ENCODE measurements at places on chromosomes 11 and 22. TPM values are rescaled to one million over a fixed set of nuclear protein-coding genes. Genes with fewer than 3 reads are reported as not detected.

- DNase-seq, result no peak
Measured at GRCh38 chr11:126930091-126930841, 70.3 kb downstream of the KIRREL3 start.

DNA sequence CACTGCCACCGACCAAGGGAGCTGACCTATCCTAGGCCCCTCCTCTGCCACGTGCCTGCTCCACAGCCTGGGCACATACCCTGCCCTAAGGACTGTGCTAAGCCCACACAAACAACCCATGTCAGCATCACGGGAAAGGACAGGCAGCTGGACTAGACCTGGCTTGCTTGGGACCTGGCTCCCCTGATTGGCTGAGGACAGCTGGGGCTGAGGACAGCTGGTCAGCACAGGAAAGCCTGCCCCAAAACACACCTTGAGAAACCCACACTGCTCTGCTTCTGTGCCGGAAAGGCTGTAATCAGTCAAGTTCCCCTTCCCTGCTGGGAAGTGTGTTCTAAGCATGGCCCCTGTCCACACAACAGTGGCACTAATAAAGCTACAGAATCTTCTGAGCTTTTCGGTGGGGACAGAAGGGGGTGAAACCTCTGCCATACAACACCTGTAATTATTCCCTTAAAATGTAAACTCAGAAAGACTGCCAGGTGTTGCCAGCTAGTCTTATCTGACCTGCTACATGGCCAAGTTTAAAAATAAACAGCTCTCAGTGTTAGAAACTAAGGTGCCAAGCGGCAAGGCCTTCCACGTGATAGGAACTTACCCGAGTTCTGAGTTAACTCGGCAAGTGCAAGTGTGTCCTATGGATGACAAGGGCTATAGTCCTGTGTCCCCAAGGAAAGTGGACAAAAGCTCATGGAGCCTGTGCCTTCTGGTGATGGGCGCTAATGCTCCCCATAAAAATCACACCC lies 35.7 kb upstream of the ARFGAP3 start:
- DNase-seq, result no peak

DNA sequence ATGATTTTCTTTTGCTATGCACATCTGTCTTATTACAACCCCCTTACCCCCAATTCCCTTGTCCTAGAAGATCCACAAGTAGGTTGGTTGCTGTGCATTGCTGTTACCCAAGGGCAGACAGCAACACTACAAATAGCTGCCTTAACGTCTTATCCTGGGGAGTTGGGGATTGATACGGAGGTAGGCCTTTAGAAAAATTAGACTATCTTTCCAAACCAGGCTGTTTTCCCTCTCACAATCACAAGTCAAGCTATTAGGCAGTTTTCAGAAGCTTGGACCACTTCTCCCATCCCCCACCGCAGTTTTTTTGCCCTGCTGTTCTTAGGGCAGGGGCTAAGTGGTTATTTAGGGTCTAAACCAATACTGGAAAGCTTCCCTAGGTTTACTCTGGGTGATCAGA lies 2.8 kb upstream of the PHLDB1 start:
- no peak for DNase-seq

DNA sequence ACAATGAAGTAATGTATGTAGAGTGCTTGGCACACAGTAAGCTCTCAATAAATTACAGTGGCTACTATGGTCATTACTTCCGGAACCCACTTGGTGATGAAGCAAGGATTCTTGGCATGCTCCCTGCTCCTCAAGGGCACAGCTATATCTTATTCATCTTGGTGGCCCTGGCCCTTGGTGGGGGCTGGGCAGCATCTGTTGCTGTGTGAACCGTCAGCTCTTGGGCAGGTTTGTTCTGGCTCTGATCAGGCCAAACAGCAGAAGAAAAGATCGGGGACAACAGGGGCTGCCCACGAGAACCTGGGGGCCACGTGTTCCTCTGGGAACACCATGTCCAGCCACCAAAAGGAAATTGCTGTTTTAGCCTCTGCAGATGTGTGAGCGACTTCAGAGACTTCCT lies 136.9 kb upstream of the SYT13 start:
- DNase-seq, result no peak

OR4A16 gene
- total RNA-seq, result not detected

MMP27 gene
- total RNA-seq, result not detected

Measured in OCI-LY7 (cell line).